Right kidney (tissue), 9 donors: ENCODE measurements at places on chromosomes 3 and 15.

DNA sequence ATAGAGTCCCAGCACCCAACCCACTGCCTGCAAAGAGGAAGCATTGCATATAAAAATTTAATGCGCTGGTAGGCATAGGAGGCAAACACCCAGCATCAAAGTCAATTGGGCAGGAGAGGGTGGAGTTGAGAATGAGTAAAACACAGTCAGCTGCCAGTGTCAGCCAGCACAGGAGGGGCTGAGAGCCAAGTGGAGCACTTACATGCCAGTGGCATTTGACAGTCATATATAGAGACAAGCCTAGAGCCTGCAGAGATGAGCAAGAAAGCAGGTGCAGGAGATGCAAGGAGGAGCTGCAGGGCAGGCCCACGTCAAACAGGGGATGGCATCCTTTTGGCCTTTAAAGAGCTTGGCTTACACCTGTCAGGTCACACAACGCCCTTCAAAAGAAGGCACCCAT lies 27.6 kb upstream of the ZFAND6 start:
- DNase-seq: no peak

- DNase-seq: no peak
These were observed 4.2 kb downstream of the PTPN23 start for GRCh38 chr3:47385007-47385406.

DNA sequence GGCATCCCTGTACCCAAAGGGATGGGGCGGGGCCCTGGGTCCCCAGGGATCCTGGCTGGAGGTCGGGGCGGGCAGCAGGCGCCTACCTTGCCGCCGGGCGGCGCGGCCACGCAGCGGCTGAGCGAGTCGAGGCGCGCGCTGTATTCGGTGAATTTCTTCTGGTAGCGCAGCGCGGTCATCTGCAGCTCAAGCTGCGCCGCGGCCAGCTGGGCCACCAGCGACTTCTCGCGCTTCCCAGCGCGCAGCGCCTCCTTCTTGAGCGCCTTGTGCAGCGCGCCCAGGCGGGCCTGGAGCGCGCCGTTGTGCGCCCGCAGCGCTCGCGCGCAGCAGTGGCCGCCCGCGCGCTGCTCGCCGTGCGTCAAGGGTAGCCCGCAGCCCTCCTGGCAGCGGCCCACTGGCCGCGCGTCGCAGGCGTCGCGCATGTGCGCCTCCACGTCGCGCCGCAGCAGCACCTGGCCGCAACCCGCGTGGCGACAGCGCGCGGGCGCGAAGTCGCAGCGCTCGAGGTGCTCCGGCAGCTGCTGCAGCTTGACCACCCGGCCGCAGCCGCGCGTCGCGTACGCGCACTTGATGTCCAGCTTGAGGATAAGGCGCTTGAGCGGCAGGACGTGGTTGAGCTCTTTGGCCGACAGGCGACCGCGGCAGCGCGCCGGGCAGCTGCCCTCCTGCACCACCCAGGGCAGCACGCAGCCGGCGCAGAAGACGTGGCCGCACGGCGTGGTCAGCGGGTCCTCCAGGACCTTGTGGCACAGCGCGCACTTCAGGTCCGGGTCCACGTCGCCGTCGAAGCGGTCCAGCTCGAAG lies 522 bp downstream of the PDZRN3 start:
- peak; percentile 94 for DNase-seq

DNA sequence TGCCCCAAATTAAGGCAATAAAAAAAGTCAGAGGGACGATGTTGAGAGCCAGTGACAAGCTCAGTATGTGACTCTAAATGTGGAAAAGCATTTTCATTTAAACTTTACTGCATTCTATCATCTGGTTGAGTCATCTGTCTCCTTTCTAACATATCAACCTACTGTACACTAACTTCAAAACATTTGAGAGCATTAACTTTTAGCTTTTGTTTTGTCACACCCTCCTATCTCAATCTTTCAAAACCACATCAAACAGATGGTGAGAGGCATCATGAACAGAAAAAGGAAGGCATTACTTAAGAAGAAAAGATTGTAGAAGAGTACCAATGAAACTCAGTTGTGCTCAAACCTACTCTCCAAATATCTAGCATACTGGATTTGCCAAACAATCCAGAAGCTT lies 4.8 kb downstream of the LRRC58 start:
- no peak for DNase-seq

GRCh38 chr3:170485294-170485693 lies 66.6 kb downstream of the CLDN11 start:
- no peak for DNase-seq
